ENCODE measurements at places on chromosomes 16 and 17.

DNA sequence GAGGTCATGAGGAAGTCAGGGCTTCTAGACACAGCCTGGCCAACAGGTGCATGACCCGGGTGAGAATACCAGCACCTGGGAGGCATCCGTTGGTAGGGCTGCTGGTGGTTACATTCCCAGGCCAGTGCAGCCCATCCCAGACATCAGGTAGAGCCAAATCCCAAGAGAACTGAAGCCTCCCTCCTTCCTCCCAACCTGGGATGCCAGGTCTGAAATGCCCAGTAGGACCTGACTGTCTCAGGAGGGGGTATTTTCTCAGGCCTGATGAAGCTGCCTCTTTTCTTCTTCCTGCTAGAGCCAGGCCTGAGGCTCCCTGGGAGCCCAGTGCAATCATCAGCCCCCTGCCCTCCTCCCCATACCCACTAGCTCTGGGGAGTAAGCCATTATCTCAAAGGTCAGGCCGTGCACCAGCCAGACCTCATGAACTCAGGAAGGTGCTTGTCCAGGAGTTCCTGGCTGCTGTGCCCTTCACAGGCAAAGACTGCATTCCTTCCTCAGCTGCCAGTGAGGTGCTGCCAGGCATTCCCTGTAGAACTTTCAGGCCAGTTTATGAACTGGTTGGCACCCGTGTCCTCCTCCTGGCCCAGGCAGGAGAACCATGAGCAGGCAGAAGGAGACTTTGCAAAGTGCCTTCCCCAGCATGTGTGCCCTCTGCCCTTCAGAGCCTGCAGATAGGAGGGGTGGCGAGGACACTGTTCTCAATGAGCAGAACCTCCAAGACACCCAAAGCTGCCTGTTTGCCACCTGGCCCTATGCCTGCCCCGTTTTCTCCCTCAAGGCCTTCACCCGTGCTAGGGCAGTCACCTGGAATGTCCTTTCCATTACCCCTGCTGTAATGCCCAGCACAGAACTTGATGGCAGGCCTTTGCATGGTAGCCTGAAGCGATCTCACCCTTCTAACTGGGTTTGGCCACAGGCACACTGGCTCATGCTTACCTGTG, 7.6 kb downstream of the TBX2 start:
- peak; percentile 51 for DNase-seq

DNA sequence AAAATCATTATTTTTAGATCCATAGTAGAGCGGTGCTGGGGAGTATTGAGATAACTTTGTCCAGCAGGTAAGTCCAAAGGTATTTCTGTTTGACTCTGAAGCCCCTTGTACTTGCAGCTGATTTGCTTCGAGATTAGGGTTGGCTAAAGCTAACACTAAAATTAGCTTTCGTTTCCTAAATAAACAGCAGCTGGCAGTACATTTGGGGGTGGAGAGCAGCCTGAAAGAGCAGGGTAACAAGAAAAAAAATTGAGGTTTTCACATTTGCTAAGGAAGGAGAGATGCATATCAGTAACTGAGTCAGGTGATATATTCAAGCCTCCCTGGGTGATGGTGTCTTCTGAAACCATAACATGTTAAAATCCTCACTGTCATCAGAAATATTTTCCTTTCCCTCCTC, 37.4 kb upstream of the TMC5 start:
- DNase-seq, result no peak

GRCh38 chr16:87572959-87573358, 29.3 kb upstream of the JPH3 start:
- no peak for DNase-seq

GRCh38 chr16:85955566-85955965, 56.6 kb downstream of the IRF8 start:
- no peak for DNase-seq

DNA sequence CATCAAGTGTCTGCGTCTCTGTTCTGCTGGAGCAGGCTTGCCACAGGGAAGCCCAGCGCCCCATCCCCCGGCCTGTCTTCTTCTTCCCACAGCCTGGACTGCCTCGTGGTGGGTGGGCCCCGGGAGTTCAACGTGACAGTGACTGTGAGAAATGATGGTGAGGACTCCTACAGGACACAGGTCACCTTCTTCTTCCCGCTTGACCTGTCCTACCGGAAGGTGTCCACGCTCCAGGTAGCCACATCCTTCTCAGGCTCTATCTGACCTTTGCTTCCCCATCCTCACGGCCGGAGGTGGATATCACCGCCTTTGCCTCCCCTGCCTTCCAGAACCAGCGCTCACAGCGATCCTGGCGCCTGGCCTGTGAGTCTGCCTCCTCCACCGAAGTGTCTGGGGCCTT, 29.8 kb upstream of the ITGAX start:
- DNase-seq, result no peak

GRCh38 chr17:36994438-36994837, 45.7 kb downstream of the AATF start:
- no peak for DNase-seq

DNA sequence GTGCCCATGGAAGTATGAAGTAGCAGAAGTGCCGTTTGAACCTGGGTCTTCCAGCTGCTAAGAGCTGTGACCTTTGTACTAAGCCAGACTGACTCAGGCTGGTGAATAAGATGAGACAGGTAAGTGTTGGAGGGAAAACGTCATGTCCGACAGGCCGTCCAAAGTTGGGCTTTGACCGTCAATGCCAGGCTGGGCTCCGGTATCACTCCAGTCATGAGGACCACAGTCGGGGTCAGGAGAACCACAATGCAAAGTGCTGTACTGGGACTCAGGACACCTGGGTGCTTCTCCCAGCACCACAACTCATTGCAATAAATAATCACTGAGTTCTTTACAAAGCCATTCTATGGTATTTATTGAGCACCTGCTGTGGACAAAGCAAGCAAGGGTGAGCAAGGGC, 268.6 kb downstream of the HAPSTR1 start:
- DNase-seq, result no peak

GRCh38 chr16:16928532-16929109, 542.1 kb downstream of the XYLT1 start:
- DNase-seq, result no peak

- no peak for DNase-seq
These were observed 11.1 kb downstream of the FANCA start for GRCh38 chr16:89805136-89805905.

DNA sequence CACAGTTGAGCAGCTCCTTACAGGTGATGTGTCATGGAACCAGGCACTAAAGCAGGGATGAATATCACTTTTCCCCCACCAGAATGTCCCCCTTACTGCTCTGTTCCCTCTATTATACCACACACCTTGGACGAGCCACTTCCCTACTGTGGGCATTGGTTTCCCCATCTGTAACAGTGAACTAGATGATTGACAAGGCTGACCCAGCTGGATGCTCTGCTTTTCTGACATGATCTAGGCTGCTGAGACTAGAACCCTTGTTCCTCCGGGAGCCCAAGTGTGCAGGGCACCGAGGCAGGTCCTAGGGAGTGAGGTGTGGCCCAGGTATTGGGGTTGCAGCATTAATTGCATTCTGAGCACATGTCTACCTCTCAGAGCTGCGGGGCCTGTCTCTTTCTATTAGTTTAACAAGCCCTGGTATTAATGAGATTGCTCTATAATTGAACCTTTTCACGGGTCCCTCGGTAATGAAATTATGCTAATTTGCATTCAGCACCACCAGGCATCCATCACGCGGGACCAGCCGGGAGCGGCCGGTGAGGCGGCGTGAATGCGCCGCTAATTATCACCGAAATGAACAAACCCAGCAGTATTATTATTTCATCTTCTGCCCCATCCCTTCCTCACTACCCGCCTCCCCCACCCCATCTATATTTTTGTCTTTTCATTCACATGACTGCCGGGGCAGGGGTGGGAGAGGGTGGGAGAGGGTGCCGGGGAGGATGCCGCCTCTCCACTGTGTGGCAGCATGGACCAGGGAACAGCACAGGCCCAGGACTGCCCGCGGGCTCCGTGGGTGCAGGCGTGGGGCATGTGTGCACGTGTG, 121.1 kb downstream of the CYLD start:
- peak; percentile 44 for DNase-seq

GRCh38 chr17:46765453-46765852, 53.0 kb downstream of the WNT3 start:
- DNase-seq, result peak; percentile 49

DNA sequence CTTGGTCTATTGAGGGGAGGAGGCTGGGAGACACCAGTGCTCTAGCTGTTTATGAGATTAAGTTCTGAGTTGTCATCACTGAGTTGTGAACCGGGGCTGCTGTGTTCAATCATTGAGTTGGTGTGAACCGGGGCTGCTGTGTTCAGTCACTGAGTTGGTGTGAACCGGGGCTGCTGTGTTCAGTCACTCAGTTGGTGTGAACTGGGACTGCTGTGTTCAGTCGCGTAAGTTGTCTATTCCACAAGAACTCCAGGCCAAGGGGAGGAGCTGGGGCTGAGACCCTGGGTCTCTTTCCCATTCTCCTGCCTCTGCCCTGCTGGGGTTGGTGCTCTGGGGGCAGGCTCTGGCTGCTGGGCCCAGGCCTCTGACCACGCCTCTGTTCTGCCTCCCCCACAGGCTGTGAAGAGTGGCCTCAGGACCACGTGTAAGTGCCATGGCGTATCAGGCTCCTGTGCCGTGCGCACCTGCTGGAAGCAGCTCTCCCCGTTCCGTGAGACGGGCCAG, 24.5 kb downstream of the WNT9B start:
- no peak for DNase-seq

DNA sequence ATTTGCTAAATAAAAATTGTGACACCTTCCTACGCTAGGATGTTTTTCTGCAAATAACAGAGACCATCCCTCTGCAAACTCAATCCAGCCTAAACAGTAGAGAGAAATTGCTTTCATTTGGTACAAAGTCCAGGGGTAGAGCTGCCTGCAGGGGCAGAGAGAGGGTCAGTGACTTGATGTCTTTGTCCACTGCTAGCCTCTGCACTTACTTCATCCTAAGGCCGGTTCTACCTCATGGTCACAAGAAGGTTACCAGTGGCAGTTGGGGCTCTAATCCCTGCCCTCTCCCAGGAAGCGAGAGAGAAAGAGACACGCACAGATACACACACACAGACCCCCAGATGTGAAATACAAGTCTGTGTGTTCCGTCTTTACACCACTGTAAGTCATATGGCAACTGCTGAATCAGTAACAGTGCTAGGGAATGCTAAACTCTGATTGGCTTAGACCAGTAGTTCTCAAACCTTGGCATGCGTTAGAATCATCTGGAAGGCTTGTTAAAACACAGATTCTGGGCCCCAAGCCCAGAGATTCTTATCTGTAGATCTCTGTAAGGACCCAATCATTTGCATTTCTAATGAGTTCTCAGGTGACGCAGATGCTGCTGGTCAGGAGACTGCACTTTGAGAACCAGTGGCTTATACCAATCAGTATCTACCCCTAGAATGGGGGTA, 13.1 kb upstream of the LPCAT2 start:
- no peak for DNase-seq

DNA sequence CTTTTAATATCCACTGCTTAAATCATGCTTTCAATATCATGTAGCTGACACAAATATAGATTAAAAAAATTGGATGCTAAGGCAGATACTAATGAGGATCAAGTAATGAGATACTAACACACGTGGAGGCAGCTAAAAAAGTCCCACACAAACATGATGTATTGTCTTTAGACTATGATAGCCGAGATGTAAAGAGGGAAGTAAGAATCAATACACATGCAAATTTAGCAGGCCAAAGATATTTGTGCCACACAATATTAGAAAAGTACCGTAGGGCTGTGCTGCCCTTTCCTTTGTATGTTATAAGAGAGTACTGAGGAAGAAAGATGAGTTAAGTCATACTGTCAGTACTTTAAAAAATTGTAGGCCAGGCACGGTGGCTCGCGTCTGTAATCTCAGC, 51.4 kb upstream of the STAC2 start:
- no peak for DNase-seq

DNA sequence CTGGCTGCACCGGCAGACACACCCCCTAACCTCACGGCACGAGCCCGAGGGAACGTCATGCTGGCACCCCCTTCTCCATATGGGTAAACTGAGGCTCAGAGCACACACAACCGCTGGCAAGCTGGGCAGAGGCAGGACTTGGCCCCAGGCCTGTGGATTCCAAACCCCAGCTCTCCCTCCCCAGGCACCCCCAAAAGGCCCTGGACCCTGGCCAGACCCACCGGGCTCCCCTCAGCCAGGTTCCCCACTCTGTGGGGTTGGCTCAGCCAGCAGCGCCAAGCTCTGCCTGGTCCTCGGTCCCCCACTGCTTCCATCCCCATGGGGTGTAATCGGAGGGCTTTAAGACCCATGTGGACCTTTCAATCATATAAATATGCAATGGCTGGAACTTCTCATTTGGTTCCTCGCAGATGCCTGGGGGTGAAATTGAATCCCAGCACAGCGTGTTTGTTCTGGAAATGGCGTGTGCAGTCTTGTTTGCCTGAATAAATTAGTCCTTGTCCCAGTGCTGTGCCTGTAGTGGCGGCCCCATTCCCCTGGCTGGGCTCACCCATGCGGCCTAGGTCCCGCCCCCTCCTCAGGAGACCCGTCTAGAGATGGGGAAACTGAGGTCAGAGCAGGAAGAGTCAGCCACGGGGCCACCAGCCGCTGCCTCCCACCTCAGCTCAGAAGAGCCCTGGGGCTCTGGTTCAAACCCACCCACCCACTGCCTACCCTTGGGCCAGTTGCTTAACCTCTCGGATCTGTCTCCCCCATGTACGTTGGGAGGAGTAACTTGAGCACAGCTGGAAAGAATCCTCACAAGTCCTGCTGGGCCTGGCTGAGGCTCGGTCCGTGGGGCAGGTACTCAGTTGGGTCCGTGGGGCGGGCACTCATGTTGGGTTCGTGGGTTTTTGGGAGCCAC, 57.3 kb downstream of the ZFPM1 start:
- DNase-seq, result no peak

DNA sequence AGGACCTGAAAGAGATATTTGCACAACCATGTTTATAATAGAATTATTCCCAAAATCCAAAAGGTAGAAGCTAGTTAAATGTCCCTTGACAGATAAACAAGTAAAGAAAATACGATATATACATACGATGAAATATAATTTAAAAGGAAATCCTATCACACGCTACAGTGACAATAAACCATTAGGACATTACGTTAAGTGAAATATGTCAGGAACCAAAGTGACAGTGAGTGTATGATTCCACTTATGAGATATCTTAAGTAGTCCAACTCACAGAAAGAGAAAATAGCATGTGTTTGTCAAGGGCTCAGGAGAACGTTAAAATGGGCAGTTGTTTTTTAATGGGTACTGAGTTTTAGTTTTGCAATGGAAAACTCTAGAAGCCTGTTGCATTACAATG, 212.7 kb upstream of the PMFBP1 start:
- no peak for DNase-seq

- no peak for DNase-seq
These were observed 10.6 kb downstream of the RBFOX1 start for GRCh38 chr16:7343243-7343642.

- no peak for DNase-seq
These were observed 438.2 kb downstream of the HS3ST4 start for GRCh38 chr16:26129997-26130396.

DNA sequence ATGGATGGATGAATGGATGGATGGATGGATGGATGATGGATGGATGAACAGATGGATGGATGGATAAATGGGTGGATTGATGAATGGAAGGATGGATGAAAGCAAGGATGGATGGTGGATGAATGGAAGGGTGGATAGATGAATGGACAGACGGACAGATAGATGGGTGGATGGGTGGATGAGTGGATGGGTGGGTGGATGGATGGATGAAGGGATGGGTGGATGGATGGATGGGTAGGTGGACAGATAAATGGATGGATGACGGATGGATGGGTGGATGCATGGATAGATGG, 14.9 kb downstream of the SRL start:
- no peak for DNase-seq

- no peak for DNase-seq
These were observed 4.6 kb upstream of the SLC12A3 start for GRCh38 chr16:56860226-56861020.

GRCh38 chr16:77540646-77541045, 105.8 kb upstream of the ADAMTS18 start:
- DNase-seq, result no peak

- peak; percentile 40 for DNase-seq
These were observed 584 bp downstream of the PMP22 start for GRCh38 chr17:15264542-15264941.

Measured in ecto neural progenitor cell (in vitro differentiated cells).